ENCODE measurements at places on chromosomes 7 and 10. TPM values are rescaled to one million over a fixed set of nuclear protein-coding genes. Genes with fewer than 3 reads are reported as not detected.

DNA sequence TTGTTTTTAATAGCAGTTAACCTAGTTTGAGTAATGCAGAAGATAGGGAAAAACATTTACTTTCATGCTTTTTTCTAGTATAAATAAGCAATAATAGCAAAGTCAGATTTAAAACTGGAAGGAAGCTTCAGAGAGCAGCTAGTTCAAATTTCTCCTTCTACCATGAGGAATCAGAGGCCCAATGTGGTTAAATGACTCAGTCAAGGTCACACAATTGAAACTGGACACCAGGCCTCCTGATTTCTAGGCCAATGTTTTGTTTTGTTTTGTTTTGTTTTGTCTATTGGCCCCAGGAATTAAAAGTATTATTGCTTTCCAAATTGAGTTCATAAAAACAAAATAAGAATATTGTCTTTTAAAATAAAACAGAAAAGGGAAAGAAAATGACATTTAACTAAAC, 122.3 kb downstream of the TRIL start:
- no peak for DNase-seq

DNA sequence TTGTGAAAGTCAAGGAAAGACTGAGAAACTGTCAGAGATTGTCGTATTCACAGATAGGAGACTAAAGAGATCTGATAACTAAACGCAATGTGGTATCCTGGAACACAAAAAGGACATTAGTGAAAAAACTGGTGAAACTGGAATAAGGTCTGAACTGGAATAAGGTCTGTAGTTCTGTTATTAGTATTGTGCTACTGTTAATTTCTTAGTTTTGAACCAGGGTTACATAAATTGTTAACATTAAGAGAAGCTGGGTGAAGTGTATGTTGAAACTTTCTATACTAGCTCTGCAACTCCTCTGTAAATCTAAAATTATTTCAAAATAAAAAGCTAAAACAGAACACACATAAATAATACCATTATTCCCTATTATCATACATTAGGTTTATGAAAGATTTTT, 3.4 kb upstream of the NT5C2 start:
- no peak for DNase-seq

DNA sequence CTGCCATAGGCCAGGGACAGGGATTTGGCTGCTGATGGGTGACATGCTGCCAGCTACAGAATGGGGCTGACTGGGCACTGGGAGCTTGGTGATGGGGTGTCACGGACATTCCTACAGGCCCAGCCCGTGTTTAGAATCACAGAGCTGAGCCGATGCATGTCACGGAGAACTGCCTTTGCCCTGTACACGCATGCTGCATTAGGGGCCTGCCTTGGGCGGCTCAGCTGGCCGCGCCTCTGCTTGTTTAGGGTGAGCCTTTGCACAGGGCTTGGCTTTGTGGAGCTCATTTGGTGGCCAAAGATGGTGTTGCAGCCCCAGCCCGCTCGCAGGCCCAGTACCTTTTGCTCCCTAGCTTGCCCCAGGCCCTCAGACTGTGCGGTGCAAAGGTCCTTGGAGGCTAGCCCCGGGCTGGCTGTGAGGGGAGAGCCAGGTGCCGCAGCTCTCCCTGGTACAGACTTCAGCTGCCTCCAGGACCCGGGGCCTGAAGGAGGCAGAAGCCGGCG, 108.4 kb upstream of the BTBD16 start:
- DNase-seq = no peak

- no peak for DNase-seq
Measured at GRCh38 chr7:20558963-20559716, 56.3 kb upstream of the ABCB5 start.

DNA sequence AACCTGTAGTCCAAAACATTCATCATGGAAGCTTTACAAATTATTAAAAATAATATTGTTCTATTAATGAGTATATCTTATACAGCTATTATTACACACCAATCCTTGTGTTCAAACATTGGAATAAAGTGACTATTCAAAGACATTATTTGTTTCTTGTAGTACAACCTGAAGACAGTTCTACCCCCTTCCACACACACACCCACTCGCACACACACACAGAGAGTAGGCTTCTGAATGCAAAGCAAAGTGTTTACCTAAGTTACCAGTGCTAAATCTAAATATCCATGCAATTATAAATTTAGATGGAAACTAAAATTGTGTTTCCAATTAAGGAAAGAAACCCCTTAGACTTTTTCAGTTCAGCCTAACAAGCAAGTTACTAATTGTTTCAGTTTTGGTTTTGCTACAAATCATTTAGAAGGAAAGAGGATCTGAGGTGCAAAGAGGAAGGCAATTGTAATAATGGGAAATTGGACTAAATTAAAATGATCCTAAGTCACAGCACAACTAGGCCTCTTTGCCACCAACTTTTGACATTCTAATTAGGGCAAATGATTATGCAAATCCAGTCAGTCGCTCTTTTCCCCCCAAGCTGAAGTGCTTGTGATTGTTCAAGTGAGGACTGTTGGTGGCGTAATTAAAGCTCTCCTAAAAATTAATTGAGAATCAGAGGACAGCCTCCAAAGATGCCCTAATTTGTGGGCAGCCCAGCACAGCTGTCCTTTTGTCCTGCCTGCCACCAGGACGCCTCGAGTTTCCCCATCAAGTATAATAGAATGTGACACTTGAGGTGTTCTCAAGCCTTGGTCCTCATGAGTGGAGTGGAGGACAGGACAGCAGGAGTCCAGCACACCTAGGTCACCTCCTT, 19.9 kb upstream of the ATOH7 start:
- DNase-seq = no peak

DNA sequence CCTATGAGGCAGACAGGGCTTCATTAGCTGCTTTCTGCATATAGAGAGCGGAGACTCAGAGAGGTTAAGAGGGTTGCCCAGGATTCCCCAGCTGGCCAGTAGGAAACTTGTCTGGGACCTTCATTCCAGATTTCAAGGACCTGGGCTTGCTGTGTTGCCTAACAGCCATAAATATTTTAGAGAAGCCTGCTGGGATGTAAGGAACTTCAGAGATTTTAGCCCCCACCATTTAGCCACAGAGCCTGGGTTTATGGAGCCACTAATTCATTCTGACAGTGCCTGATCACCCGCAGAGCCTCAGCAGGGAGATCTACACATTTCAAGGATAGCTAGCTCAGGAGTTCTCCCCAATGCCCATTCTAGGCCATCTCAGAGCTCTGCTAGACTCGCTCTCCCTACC, 56.6 kb upstream of the TRUB1 start:
- no peak for DNase-seq

DNA sequence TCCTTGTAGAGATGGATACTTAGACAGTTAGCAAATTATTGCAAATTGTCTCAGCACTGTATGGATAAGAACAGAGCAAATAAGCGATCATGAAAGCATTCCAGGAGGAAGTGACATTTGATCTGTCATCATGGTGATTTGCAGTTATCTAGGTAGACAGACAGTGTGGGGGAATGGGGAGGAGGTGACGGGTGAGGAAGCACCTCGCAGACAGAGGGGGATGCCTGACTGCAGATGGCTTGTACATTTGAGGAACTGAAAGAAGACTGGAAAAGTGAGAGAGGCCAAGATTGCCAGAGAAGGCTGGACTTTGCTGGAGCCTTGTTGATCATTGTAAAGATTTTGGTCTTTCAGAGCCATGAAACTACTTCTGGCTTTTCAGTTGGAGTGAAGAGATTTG, 318.2 kb upstream of the CELF2 start:
- no peak for DNase-seq

- no peak for DNase-seq
Measured at GRCh38 chr7:52920977-52921376, 114.5 kb upstream of the POM121L12 start.

DNA sequence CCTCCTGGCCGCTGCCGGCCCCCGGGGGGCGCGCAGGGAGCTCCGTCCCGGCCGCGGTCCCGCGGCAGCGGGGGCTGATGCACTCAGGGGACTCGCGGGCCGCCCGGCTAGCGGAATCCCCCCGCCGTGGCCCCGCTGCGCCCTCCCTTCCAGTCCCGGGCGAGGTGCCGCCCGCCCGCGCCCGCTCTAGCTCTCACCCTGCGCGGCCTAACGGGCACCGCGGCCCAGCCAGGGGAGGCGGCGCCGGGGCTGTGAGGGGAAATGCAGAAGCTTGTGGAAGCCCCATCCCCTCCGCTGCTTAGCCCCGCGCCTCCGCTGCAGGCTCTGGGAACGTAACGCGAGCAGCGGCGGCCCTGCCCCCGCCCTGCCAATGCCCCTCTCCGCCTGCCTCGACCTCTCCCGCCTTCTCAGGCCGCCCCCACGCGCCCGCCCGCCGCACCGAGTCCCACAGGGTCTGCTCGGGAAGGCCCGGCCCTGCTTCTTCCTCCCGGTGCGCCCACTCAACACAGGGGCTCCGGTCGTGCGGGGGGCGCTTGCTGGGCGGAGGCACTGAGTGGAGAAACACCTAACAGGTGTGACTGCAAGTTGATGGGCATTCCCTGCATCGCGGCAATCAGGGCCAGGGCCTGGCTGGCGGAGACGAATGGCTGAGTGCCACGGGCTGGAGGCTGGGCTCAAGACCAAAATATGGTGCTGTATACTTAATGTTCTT, 384 bp upstream of the TMEM229A start:
- no peak for DNase-seq

DNA sequence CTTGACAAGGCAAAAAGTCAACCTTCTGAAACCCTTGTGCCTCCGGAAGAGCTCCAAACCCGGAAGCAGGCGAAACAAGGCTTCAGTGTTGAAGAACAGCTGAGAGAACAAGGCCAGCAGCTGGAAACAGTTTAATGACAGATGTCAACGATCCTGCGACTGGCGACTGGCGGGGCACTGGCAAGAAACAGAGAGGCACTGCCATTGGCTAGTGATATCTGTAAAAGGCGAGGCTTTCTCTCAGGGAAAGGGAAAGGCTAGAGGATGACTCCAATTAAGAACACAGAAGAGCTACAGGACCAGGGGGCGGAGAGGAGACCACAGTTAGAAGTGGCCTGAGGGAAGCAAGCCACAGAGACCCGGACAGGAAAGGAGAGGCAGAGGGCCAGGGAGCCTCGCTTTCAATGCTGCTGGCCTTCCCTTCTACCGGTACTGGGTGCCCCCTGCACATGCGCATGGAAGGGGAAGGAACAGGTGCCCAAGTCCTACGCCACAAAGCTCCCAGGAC, 19.4 kb downstream of the ITGB1 start:
- DNase-seq = peak; percentile 60

The NUTM2A gene
- 2.3 TPM for total RNA-seq
